ENCODE measurements at places on chromosomes 6 and 20. TPM values are rescaled to one million over a fixed set of nuclear protein-coding genes. Genes with fewer than 3 reads are reported as not detected.

DNA sequence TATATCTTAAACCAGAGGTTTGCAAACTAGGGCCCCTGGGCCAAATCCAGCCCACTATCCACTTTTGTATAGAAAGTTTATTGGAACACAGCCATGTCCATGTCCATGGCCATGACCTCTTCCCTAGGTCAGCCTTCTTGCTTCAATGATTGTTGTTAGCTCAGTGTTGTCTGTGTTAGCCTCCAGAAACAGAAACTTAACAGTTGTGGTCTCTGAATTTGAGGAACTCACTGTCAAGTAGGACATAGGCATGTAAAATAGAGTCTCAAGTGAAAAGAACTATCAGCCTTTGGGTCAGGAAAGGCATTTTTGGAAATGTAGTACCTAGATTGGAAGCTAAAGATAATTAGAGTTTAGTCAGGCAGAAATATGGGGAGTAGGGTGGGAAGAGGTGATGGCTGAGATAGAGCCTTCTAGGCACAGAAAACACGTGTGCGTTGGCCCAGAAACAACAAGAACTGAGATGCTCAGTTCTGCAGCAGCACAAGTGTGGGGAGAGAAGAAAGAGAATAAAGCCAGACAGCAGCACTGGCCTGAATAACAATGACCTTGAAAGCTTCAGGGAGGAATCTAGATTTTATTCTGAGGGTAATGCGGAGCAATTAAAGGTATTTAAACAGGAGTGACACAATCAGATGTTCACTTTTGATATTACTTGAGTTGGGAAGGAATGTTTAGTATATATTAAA is 87.0 kb upstream of the OLIG3 start:
- no peak for DNase-seq

The TFEB gene
- total RNA-seq, result 5.2 TPM

- DNase-seq, result no peak
Measured at GRCh38 chr6:123062670-123063069, 66.6 kb downstream of the CLVS2 start.

The PNPLA1 gene
- total RNA-seq, result not detected

GRCh38 chr20:13221673-13222318 is 722 bp downstream of the ISM1 start:
- peak; percentile 19 for DNase-seq

The STK4 gene
- total RNA-seq, result 41.2 TPM

DNA sequence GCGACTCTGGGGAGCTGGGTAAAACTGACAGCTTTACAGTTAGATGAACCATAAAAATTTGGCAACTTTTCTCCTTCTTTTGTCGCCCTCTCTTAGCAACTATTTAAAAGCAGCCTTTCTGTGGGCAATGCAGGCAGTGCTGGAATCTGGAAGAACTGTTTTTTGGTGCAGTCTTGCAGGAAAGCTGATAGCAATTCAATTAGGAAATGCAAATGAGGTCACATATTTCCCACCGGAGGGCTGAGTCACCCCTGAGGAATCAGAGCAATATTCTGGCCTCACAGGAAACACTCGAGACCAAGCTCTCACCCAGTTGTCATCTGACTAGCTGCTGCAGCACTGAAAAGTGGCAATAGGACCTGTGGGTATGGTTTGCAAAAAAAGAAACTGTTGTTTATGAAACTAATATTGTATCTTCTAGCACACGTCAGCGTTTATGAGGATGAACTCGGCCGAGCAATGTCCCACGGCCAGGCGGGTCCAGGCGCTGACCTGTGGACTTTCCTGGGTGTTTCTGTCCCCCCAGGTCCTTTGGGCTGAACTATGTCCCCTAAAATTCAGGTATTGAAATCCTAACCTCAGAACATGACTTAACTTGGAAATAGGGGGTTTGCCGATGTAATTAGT is 312.3 kb downstream of the TAF4 start:
- DNase-seq, result peak; percentile 87

DNA sequence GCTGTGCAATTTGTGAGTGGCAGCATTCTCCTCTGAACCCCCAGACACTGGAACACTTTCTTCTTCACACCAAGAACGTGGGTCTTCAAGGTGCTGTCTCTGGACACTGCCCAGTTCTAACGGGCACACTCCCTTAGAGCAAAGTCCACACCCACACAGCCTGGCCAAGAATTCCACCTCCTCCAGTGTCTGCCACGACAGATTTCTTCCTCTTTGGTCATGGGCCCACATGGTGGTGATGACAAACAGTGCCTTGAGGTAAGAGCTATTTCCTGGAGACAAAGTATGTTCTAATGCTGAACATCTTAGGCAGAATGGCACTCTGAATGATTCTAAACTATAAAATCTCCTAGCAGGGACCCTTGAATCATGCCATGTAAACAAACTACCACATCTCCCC is 25.5 kb upstream of the SSTR4 start:
- peak; percentile 31 for DNase-seq

- peak; percentile 4 for DNase-seq
Measured at GRCh38 chr6:170026751-170027646, 263.9 kb downstream of the DLL1 start.
